GM19239 (cell line): ENCODE measurements at places on chromosomes 6 and 20.
A peak's percentile ranks its signal among the peaks of the same experiment; 100 is the strongest.

GRCh38 chr6:110474500-110474899, 1.9 kb downstream of the SLC22A16 start:
- no peak for DNase-seq

DNA sequence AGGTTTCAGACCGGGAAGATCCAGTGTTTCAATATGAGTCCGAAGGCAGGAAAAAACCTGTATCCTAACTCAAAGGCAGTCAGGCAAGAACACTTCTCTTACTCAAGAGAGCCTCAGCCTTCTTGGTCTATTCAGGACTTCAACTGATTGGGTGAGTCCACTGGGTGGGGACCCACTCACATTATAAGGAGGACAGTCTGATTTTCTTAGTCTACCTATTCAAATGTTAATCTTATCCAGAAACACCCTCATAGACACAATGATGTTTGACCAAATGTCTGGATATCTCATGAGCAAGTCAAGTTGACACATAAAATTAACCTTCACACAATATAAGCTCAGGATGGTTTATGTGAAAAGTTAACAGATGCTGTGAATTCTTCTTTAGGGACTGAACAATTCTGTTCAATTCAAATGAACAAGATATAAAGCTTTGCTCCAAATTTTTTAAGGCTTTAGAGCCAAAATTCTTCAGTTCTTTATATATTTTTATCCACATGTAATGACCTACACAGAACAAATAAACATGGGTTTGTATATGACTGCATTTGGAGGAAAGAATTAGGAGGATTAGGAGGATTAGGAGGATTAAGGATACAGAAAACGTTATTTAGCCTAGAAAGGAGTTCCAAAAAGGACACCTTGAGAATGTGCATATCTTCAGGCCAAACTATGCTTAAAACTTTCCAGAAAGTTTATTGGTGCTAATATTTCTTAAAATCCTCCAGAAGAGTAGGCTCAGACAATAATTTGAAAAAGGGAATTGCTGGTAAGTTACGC, 35.3 kb upstream of the LAMA2 start:
- no peak for DNase-seq

- no peak for DNase-seq
Observed at GRCh38 chr6:167791091-167791779, 35.5 kb upstream of the AFDN start.

GRCh38 chr6:99498421-99498820, 16.8 kb downstream of the USP45 start:
- DNase-seq = no peak

GRCh38 chr6:169960886-169961611, 209.6 kb downstream of the ERMARD start:
- no peak for DNase-seq

GRCh38 chr6:166716910-166717617, 90.0 kb upstream of the RPS6KA2 start:
- DNase-seq = no peak

- DNase-seq = no peak
Observed at GRCh38 chr6:126546541-126547120, 206.7 kb downstream of the CENPW start.

DNA sequence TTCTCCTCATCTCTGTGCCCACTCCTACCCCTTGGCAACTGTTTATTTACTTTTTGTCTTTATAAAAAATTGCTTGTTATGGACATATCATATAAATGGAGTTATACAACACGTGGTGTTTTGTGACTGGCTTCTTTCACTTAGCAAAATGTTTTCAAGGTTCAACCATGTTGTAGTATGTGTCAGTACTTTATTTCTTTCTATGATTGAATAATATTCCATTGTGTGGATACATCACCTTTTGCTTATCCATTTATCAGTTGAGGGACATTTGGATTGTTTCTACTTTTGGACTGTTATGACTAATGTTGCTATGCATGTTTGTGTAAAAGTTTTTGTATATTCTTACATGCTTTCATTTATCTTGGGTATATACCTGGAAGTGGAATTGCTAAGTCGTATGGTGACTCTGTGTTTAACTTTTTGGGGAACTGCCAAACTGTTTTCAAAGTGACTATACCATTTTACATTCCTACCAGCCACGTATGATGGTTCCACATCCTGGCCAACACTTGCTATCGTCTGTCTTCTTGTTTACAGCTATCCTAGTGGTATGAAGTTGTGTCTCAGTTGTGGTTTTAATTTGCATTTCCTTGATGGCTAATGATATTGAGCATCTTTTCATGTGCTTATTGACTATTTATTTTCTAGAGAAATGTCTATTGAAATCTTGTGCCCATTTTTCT, 84.4 kb downstream of the SLX4IP start:
- no peak for DNase-seq

DNA sequence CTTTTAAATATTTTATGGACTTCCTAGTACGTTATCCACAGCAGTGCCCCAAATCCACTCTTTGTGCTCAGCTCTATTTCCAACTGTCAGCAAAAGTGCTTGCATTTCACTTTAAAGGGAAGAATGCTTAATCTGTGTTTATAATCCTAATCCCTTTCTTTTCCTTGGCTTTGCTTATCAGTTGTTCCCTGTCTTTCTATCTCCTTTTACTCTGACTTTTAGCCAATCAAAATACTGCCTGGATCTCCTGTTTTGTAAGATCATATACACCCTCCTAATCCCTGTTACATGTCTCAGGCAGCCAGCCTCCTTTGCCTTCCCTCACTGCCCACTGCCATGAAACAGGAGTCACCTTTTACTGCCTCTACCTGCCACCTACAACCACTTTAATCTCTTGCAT, 102.9 kb downstream of the AIG1 start:
- no peak for DNase-seq

GRCh38 chr6:43455531-43456428, at the start of gene DLK2:
DLK2 (minus strand) TSS chr6:43455548; CDS start chr6:43454825, 723 bp downstream.
- DNase-seq = peak; percentile 50

DNA sequence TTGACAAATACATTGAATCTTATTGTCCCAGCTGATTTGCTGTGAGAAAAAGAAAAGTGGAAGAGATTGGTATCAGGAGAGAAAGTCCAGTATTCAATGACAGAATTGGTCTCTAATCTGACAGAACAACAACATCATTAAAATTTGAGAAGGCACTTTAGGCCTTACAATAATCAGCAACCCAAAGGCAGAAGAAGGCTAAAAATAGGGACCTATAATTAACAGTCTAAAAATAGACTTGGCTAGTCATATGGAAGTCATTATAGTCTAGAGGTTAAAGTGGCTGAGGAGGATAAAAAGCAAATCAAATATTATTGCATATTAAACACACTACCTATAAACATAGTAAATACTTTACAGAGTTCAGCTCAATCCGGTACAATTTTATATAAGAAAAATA, 393.6 kb upstream of the JAG1 start:
- DNase-seq = no peak

GRCh38 chr6:19988555-19988954, 151.4 kb downstream of the ID4 start:
- DNase-seq = no peak

DNA sequence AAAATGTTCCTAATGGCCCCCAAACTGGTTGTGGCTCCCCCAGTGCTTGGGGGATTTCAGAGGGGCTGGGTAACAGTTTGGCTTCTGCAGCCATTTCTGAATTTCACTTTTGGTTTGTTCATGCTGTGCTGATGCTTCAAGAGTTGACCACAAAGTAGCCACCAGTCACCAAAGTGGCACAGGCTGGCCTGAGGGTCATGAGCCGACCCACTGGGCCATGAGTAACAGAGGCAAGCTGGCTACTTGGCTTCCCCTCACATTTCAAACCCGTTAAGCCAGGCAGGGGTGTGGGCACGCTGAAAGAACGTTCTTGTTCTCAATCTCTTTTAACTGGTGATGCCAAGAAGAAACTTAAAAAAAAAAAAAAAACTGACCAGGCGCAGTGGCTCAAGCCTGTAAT, 15.1 kb upstream of the NXT1 start:
- DNase-seq = no peak

DNA sequence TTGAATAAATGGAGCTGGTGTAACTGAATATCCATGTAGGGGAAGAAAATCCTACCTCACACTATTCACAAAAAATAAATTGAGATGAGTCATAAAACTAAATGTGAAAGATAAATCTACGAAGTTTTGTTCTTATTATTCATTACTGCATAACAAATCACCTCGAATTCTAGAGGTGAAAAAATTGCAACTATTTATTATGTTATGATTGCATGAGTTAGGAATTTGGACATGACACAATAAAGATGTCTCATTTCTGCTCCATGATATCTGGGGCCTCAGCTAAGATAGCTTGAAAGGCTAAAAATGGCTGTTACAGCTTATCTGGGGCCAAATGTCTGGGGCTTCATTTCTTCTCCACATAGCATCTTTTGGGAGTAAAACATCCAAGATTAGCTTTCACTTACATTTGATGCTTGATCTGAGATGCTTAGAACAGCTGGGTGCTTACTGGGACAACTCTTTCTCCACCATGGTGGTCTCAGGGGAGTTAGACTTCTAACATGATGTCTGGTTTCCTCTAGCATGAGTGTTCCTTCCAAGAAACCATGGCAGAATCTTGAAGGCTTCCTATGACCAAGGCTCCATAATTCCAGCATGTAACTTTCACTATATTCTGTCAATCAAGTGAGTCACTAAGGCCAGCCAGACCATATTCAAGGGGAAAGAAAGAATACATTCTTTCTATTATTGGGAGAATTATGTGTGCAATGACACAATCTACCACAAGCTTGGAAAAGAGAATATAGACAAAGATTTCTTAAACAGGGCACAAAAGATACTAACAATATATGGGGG, 30.1 kb downstream of the OR2B6 start:
- no peak for DNase-seq

- DNase-seq = no peak
Observed at GRCh38 chr20:63775096-63775978, 35.8 kb downstream of the SLC2A4RG start.

DNA sequence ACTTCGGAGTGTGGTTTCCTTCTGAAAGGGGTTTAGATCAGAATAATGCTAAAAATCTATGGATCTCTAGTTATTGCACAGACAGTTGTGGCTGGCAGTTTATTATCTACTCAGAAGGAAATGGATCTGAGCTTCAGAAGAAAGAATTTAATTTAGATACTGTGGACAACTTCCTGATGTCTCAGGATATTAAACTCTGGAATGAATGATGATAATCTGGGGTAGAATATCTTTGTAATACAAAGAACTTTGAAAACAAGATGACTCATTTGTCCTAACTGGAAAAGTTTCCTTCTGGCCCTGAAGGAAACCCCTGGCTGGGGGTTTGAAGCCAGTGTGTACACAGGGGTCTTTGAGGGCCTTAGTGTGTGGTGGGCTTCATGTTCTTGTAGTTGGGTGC, 78.0 kb downstream of the EDN3 start:
- DNase-seq = no peak

GRCh38 chr6:6397842-6398241, 77.4 kb upstream of the F13A1 start:
- DNase-seq = no peak

GRCh38 chr20:32918751-32919150, 60.0 kb downstream of the EFCAB8 start:
- no peak for DNase-seq

- no peak for DNase-seq
Observed at GRCh38 chr20:3473944-3474343, 3.1 kb downstream of the ATRN start.

- no peak for DNase-seq
Observed at GRCh38 chr6:14321992-14322772, 204.6 kb downstream of the CD83 start.

GRCh38 chr6:138645976-138646640, 127.5 kb upstream of the CCDC28A start:
- no peak for DNase-seq

GRCh38 chr6:17506962-17507361, 93.1 kb upstream of the FAM8A1 start:
- DNase-seq = no peak

DNA sequence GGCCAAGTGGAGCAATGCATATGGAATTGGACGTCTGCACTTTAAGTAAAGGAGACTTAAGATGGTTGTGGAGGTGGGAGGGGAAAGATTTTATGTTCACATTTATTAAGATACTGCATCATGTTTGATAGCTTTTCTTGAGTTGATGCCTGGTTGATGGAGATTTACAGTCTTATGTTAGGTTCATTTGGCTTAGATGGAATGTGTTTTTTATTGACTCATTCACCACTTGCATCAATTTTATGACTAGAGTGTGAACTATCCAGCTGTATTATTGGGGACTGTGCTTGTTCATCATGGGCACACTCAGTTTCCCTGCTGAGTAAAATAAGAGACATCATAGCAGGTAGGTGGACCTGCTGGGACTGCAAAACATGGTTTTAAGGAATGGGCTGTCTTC, 91.2 kb upstream of the SCP2D1 start:
- DNase-seq = no peak

DNA sequence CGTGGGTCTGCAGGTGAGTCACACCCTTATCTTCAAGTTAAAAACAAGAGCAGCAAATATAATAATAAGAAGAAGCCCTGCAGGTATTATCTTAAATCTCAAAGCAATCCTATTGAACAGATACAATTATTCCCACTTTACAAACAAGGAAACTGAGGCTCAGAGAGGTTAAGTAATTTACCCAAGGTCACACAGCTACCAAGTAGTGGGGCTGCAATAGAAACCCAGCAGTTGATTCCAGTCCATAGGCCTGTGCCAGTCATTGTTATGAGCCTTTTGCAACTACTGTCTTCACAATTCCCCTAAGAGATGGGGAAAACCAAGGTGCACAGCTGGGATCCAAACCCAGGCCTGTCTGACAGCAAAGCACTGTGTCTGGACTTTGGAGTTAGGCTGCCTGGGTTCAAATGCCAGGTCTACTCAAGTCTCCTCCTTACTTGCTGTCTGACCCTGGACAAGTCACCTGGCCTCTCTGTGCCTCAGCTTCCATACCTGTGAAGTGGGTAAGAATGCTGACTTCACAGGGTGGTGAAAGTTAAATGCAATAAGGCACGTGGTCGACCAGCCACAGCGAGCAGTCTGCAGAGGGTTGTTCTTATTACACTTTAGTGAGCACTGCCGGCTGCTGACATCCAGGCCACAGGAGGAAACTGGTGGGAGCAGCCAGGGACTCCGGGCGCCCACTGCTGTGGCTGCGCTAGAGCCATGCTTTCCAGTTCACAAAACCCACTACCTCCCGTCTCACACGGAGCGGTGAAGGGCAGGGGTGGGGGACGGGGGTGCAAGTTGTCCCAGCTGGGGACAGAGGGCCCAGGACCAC, 6.1 kb downstream of the MYL9 start:
- DNase-seq = no peak
